NCI-H1436 (cell line): ENCODE measurements at places on chromosomes 13 and 19.

DNA sequence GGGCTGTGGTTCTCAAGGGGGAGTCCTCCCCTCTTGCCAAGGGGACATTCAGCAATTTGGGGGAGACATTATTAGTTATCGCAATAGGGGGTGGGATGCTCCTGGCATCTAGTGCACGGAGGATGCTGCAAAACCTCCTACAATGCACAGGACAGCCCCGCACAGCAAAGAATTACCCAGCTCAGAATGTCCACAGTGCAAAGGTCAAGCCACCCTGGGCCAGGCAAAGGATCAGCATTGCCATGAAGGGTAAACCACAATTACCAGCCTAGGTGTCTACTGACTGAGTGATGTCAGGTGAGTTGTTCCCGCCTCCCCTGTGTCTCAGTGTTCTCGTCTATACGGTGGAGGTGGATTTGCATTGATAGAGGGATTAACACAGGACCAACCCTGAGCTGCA is 2.4 kb upstream of the METTL21C start:
- DNase-seq = no peak

DNA sequence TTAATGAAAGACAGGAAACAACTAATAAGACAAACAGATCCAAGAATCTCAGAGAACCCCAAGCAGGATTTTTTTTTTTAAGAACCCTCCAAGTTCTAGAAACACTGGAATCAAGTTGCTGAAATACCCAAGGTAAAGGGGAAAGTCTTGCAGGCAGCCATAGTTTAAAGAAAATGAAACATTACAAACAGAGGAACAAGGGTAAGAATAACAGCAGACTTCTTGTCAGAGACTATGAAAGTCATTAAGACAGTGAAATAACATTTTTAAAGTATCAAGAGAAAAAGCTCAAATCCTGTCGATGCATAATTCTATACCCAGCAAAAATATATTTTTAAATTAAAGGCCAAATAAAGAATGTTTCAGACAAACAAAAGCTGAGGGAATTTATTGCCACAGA is 67.1 kb downstream of the WASF3 start:
- DNase-seq = no peak

GRCh38 chr19:2034729-2035589 is 16.1 kb downstream of the MKNK2 start:
- no peak for DNase-seq

DNA sequence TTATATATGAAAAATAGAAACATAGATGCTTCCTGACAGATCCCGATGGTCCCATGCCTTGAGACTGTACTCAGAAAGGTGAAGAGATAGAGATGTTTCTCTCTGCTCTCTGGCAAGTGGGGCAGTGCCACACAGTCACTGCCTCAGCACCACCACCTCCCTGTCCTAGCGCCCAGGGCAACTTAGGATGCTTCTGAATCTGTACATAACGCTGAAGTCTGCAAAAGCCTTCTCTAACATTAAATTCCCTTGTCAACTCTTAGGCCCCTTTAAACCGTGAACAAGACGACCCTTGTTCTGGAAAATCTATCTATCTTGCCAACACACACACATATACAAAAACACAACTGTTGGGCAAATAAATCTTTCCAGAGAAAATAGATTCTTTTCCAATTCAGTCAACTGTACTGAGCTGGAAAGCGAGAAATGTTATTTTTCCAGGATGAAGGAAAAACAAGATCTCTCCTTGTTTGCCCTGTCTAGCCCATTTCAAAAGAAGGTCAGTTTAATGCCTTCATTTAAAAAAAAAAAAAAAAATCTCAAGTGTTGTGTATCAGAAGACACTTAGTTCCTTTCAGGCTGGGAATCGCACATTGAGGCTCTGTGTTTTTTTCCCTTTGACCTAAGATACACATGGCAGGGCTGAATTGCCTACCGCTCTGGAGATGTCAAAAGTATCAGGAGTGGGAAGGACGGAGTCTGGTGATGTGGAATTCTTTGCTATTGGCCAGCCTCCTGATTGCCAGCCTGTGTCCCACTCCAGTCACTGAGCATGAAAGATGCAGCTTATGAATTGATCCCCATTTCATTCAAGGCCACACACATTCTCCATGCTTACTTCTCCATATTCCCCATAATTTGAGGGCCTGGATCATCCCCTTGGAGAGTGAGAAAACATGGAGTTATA is 241.4 kb downstream of the LACC1 start:
- no peak for DNase-seq

DNA sequence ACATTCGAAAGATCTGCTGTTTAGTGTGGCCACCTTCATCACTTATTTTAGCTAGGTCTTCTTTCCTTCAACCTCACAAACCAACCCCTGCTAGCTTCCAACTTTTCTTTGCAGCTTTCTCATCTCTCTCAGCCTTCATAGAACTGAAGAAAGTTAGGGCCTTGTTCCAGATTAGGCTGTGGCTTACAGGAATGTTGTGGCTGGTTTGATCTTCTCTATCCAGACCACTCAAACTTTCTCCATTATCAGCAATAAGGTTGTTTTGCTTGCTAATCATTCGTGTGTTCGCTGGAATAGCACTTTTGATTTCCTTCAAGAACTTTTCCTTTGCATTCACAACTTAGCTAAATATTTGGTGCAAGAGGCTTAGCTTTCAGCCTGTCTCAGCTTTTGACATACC is 44.7 kb downstream of the CARS2 start:
- no peak for DNase-seq

DNA sequence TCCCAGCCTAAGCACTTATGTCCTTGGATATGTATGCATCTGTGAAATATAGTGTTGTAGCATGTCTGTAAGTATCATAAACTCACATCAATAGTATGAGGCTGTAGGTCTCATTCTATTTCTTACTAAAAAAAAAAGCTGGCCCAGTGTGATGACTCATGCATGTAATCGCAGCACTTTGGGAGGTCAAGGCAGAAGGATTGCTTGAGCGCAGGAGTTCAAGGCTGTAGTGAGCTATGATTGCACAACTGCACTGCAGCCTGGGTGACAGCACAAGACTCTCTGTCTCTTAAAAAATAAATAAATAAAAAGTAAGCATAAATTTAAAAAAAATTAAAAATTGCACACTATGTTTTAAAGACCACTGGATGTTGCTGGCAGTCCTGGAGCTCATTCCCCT is 79.1 kb upstream of the SPATA13 start:
- DNase-seq = no peak

DNA sequence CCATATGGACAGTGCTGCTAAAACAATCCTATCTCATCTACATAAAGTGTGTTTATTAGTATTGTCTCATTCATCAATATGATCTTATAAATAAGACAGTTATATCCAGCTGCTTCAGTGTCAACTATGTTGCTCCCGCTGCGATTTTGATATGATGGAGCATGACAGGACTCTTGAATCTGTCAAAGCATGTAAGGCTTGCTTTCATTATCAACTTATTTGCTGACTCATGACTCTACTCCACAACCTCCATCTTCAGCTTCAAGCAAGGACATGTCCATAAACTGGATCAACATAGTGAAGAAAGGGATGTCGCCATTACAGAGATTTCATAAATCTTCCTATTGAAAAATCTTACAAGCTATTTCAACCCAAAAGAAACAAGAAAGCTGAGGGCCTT is 2812.6 kb downstream of the PCDH9 start:
- DNase-seq = no peak

- DNase-seq = no peak
Measured at GRCh38 chr13:36261976-36262375, 35.6 kb downstream of the CCDC169 start.

GRCh38 chr19:41447732-41448332 is 4.9 kb downstream of the ERICH4 start:
- no peak for DNase-seq
